ENCODE measurements at places on chromosomes 6 and 20.

DNA sequence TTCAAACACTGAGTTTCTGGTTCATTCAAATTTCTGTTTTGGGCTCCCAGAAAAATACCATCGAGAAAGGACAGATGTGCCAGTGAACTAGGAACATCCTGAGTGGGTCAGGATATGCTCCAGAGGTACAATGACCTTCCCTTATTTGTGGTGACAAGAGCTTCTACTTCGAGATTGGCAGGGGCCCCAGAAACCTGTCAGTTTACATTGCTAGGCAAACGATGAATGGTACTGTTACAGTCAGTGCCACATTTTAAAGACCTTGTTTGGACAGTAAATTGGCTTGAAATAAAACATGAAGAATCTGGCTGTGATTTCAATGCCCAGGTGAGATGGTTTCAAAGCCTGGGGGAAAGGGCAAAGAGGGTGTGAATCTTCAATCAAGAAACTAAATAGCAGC lies 454.5 kb upstream of the ID4 start:
- DNase-seq: no peak

DNA sequence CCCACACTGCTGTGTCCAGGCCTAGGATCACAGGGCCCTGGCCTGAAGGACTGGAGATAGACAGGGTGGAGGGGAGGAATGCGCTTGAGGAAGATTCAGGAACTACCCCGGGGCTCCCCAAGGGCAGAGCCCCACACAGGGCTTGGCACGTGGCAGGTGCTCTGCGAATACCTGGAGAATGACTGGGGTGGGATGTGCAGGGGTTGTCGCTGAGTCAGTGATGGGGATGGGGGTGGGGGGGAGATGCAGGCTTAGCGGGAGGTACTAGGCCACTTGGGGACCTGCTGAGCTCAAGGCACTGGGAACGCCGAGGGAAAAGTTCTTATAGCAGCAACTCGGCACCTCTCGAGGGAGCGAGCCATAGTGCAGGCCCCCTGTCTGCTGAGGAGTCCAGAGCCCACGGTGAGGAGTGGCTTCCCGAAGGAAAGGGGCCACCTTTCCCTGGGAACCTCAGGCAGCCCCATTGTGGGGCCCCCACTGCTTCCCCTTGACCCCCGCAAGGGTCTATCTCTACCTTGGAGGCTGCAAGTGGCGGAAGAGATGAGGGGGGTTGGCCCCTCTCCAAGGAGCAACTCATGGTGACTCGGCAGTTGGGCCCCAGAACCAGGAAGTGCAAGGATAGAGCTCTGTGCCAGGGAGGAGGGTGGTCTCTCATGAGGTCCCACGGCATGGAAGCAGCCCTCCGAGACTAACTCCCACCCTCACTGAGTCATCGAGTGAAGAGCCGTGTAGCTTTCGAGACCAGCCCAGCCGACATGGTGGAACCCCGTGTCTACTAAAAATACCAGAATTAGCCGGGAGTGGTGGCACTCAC lies 33.1 kb downstream of the SRC start:
- DNase-seq: peak; percentile 29

DNA sequence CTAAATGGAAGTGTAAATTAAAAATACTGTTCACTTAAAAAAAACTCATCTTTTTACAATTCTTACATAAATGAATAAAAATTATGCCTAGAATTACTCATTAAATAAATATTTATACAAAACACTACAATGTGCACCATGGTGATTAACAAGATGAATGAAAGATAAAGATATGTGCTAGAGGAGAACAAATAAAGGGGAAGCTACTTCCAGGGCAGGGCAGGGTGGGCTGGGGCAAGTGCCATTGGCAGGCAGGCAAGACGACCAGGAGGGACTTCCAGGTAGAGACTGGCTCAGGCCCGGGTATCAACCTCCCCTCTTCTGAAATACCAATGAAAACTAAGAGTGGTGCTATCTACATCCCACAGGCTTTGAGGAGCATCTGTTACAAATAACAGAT lies 20.4 kb downstream of the PREP start:
- no peak for DNase-seq

DNA sequence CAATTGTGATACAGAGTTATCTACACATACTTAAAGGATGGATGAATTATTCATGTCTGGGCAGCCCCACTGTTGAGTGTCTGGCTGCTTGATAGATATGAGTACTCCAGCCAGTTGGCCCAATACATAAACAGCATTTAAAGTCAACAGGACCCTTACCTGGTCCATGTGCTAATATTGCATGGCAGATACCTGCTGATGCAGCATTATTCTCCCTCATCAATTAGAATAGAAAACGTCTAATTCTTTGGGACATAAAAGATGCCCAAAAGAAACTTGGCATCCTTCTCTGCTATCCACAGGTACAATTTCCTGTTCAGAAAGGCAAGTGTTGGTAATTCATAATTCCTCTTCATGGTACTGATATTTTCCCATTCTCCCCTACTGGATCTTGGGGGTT lies 550.8 kb downstream of the TFAP2B start:
- no peak for DNase-seq

GRCh38 chr6:64930681-64931080 lies 776.3 kb downstream of the EYS start:
- DNase-seq: no peak

DNA sequence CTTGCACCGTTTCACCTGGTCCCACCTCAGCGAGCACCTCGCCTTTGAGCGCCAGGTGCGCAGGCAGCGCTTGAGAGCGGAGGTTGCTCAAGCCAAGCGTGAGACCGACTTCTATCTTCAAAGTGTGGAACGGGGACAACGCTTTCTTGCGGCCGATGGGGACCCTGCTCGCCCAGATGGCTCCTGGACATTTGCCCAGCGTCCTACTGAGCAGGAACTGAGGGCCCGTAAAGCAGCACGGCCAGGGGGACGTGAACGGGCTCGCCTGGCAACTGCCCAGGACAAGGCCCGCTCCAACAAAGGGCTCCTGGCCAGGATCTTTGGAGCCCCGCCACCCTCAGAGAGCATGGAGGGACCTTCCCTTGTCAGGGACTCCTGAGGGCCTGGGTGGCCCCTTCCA lies 1.5 kb downstream of the ABT1 start:
- DNase-seq: no peak

- DNase-seq: no peak
Measured at GRCh38 chr6:100185615-100186014, 191.6 kb upstream of the MCHR2 start.

DNA sequence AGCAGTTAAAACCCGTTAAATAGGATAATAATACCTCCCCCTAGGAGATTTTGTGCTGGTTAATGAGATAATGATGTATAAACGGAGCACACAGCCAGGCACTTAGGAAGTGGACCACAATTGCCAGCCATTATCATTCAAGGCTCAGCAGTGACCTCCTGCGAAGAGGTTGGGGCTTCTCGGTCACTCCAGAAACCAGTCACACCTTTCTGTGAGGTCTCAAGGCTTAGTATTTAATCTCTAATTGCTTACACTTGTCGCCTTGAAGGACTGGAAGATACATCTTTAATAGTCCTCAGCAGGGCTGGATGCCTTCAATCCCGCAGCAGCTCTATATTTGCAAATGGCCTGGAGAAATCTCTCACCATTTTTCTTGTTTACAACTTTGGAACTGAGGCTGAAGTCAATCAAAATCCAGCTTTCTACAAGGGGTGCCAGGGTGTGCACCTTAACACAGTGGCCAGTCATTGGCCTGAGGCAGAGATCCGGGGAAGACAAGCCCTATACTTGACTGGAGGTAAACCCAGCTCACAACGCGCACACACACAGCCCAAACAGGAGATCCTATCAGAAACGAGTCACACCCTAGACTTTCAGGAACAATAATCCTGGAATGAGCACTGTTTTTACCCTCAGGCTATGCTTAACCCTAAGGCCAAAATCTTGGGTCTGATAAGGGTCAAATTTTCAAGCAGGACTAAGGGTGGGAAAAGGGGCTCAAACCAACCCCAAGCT lies 1.2 kb downstream of the POU5F1 start:
- DNase-seq: no peak

DNA sequence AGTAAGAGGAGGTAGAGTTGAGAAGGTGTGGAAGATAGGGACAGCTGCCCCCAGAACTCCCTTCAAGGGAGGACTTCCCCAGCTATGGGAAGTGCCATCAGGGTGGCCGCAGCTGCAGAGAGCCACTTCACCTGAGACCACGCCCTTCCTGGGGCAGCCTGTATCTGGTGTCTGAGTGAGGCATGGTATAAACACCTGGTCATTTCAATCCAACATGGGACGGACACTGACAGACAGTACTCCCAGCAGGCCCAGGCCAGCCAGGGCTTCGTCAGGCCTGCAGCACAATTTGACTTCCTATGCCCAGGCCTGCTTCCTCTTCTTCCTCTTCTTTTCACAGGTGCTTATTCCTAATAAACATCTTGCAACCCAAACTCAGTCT lies 4.5 kb downstream of the SOX12 start:
- DNase-seq: no peak

DNA sequence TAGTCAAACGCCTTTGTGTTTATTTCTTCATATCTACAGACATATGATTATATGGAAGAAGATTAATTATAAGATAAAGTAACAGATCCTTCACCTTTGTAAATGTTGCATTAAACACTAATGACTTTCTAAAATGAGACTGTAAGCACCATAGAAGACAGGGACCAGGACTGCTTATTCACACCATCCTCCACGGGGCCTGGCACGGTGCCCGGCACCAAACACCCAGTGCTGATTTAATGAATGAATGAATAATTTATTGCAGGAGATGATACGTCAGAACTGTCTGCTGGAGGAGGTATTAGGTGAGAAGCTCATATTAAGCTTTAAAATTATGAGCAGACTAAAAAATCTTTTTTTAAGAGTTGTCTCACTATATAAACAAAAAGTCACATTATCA lies 88.3 kb downstream of the SLX4IP start:
- no peak for DNase-seq

GRCh38 chr20:50508171-50508755 lies 1.9 kb upstream of the PTPN1 start:
- DNase-seq: no peak

GRCh38 chr6:6657085-6657819 lies 68.7 kb downstream of the LY86 start:
- no peak for DNase-seq

DNA sequence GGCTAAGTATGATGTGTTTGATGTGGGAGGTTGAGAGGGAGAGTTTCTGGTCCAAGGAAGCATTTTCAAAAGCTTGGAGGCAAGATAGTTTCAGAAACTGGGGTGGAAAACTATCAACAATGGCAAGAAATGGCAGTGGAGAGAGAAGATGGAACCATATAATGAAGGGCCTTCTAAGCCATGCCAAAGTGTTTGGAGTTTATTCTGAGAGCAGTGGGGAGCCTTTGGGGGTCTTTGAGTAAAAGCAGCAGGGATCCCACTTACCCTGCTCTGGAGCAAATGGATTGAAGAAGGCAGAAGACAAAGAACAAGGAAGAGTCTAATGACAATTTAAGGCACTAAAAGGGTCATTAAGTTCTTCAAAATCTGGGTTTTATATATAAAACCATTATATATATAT lies 538.9 kb downstream of the UTRN start:
- DNase-seq: no peak

DNA sequence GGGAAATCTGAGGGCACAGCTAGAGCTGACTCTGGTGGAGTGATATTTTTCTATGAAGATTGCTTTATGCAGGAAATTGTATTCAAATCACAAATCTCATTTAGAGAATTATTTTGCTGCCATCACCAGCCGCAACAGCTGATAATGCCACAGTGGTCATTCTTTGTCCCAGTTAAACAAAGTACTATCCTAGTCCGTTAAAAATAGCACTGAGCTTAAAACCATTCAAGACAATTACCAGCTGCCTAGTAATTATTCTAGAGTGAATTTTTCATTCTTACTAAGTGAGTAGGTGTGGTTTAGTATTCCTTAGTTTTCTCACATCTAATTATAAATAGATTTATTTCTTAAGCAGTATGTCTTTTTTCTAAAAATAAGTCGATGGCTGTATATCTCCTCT lies 190.5 kb downstream of the SLC35F1 start:
- no peak for DNase-seq

- no peak for DNase-seq
Measured at GRCh38 chr6:33975661-33976436, 170.0 kb downstream of the GRM4 start.

DNA sequence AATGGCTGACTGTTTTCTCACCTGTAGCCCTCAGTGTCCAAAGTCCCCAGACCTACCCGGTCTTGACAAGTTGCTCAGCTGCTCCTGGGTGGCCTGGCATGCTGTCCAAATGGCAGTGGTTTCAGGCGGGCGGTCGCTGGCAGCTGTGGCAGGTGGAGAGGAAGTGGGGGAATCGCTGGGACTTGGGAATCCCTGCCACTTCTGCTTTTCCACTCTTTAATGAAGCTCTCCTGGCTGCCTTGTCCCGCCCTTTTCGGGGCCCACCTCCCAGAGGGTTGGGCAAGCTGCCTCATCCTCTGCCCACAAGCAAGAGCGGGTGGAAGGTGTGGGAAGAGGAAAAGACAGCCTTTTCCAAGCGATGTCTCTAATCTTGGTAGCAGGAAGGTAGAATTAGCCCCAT lies at the start of gene OCSTAMP:
Gene OCSTAMP, minus strand, starts transcription at position 194 of the 400 bp plus-strand sequence. Its CDS starts 94 bp downstream, at position 100.
- DNase-seq: no peak

- DNase-seq: no peak
Measured at GRCh38 chr6:157403686-157404051, 22.7 kb downstream of the ZDHHC14 start.

DNA sequence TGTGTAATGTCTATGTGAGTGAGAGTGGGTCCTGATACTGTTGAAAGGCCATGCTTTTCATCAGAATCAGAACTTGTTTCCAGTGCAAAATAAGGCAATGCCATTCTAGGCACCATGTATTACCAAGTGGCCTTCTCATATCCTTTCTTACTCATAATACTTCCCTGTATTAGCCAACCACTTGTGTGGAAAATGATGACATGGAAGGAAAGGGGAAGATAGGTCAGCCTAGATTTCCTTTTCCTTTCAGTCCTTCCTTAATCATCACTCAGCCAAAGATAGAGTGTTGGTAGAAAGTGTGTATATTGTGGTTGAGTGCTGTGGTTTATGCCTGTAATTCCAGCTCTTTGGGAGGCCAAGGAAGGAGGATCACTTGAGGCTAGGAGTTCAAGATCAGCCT lies 158.6 kb upstream of the PREP start:
- no peak for DNase-seq

DNA sequence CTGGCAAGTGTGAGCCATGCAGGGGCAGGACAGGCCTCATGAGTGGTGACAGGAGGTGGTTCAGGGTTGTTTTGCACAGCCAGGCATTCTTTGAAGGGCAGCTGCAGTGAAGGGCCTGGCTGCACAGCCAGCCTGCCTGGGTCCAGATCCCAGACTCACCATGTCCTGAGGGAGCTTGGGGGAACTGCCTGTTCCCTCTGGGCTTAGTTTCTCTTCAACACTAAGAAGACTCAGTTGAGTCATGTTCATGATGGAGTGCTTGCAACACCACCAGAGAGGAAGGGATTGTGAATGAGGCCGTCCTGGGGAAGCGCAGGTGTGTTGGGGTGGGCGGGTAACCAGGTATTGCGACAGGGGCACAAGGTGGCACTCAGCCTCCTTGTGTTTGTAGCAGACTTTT lies 102.4 kb downstream of the CDH26 start:
- no peak for DNase-seq

Data from choroid plexus epithelial cell (primary cell).